Thoracic aorta endothelial cell (primary cell): ENCODE measurements at places on chromosomes 12 and 14. TPM values are rescaled to one million over a fixed set of nuclear protein-coding genes. Genes with fewer than 3 reads are reported as not detected.

LRTM2 gene
- not detected in 2 replicates for total RNA-seq

ATL1 gene
- total RNA-seq, result 1.2 and 2.5 TPM in 2 replicates

SLC7A8 gene
- 1.1 and 2.4 TPM in 2 replicates for total RNA-seq

PPP1R36 gene
- 0.29 and 0.40 TPM in 2 replicates for total RNA-seq

GPD1 gene
- 0.22 TPM in 1 of 2 replicates, not detected in the other for total RNA-seq

NTN4 gene
- 68.2 and 72.9 TPM in 2 replicates for total RNA-seq

SLCO1B1 gene
- not detected in 2 replicates for total RNA-seq
